ENCODE measurements at places on chromosomes 7 and 10.

DNA sequence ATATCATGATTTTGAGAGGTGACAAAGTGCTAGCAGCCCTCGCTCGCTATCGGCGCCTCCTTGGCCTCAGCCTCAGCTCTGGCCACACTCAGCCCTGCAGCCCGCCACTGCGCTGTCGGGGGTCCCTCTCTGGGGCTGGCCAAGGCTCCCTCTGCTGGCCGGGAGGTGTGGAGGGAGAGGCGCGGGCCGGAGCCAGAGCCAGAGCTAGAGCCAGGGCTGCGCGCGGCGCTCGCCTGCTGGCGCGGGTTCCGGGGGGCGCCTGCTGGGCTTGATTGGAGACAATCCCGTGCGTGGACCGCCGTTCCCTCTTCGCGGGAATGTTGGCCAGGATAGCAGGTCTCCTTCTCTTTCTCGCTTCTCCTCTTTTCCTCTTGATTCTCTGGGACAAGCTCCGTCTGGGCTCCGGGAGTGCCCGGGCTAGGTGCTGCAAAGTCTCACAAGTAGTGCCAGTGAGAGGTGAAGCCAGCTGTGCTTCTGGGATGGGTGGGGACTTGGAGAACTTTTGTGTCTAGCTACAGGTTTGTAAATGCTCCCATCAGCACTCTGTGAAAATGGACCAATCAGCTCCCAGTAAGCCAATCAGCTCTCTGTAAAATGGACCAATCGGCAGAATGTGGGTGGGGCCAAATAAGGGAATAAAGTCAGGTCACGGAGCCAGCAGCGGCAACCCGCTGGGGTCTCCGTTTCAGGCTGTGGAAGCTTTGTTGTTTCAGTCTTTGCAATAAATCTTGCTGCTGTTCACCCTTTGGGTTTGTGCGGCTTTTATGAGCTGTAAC, 43.4 kb upstream of the ELMO1 start:
- no peak for DNase-seq

DNA sequence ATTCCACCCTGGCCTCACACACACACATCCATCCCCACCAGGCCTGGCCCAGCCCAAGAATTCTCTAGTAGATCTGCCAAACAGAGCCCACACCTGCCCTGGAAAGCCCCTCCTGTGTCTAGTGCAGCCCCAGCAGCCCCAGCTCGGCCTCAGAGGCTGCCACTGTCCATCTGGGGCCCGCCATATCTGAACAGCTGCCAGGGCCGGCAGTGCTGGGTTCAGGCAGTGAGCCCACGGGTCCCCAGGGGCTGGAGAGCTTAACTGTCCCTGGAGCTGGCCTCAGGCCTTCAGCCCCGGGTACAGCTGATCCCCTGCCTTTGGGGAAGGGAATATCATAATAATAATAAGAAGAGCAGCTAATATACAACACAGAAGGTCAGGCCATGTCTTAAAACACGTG, 574 bp downstream of the MYL10 start:
- DNase-seq = no peak

GRCh38 chr7:7208520-7208919, 26.2 kb downstream of the C1GALT1 start:
- DNase-seq = no peak

- no peak for DNase-seq
These were observed 8.2 kb downstream of the MAT1A start for GRCh38 chr10:80281292-80281691.
